ENCODE measurements at places on chromosomes 3 and 15. TPM values are rescaled to one million over a fixed set of nuclear protein-coding genes. Genes with fewer than 3 reads are reported as not detected.
A peak's percentile ranks its signal among the peaks of the same experiment; 100 is the strongest.

- no peak for DNase-seq
These were observed 10.6 kb downstream of the THUMPD3 start for GRCh38 chr3:9373465-9373864.

GRCh38 chr3:190210608-190211007 is 89.9 kb upstream of the P3H2 start:
- no peak for DNase-seq

GRCh38 chr3:197178998-197179397 is 119.4 kb downstream of the DLG1 start:
- no peak for DNase-seq

DNA sequence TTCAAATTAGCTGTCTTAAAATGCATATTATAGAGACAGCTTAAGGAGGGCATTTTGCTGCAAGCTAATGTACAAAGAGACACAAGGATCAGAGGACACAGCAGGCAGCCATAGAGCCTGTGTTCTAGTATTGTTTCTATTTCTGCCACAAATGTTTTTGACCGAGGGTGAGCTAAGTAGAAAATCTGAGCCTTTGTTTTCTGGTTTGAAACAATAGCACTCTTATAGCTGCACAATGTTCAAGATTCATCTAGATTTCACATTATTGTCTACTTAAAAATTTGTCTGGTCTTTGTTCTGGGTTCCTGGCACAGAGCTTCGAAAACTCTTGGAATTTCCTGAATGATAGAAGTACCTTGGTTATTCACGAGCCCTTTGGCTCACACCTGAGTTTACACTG is 40.0 kb upstream of the TUSC7 start:
- DNase-seq = no peak

- DNase-seq = no peak
These were observed 306.2 kb upstream of the DPPA4 start for GRCh38 chr3:109643590-109643989.

DNA sequence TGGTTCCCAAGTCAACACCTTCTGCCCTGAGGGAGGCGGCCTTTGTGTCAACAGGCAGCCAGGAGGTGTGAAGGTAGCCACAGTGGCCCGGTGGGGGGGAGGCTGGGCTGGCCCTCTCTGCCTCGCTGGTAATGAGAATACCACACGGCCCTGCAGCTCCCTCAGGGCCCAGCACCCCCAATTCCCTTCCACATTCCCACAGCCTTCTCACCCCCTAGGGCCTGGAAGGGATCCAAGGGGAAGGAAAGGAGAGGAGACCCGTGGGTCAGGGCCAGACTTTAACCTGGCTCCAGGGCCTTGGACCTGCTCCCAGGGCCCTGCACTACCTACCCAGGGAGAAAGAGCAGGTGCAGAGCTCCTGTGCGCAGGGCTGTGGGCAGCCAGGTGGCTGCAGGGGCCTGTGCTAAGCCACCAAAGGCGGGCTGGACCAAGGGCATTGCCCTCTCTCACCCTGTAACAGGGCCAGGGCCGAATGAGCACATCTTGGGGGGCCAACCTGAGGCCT is 8.7 kb upstream of the MESP2 start:
- DNase-seq = no peak

DNA sequence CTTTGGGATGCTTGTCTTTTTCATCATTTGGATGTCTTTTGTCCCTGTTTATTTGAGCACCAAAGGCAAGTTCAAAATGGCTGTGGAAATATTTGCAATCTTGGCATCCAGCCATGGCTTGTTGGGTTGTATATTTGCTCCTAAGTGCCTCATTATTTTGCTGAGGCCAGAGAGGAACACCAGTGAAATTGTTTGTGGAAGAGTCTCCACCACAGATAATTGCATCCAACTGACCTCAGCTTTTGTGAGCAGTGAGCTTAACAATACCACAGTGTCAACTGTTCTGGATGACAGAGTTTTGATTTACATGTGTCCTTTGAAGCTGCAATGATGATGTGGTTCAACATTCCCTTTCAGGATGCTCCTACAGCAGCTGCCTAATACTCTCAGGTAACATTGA is 83.0 kb upstream of the KCNAB1 start:
- no peak for DNase-seq

DNA sequence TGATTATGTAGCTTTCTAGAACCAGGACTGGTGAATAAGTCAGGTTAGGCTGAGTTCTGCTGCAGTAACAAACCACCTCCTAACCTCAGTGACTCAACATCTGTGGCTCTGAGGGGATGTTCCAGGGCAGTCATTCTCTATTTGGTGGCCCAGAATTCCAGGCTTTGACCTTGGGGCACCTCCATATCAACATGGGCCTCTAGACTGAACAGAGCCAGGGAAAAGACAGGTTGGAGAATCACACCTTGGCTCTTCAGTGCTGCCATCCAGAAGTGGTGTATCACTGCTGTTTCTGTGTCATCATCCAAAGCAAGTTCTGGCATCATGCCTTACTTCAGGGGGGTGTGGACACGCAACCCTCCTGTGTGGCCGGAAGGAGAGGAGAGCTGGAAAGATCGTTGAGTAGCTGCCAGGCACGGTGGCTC is 15.3 kb downstream of the ZBTB47 start:
- no peak for DNase-seq

DNA sequence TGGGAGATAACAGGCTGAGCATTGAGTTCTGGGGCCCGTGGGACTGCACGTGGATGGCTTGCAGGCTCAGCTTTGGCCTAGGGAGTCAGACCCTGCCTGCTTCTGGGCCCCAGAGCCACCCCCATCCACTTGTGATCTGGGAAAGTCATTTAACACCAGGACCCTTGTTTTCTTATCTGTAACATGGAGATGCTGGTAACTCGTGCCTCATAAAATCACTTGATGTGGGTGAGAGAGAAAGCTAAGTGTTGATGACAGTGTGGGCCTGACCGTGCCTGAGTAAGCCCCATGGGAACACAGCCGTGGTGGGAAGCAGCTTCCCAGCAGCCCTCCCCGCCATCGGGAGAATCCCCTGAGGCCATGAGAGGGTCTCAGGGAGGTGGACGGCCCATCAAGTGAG is 378.1 kb downstream of the GABRB3 start:
- no peak for DNase-seq

- DNase-seq = no peak
These were observed 32.8 kb downstream of the IFT57 start for GRCh38 chr3:108189440-108189839.

- DNase-seq = no peak
These were observed 941.5 kb downstream of the FHIT start for GRCh38 chr3:60309539-60310268.

- DNase-seq = no peak
These were observed 321.8 kb downstream of the FEZF2 start for GRCh38 chr3:62051506-62051905.

- DNase-seq = no peak
These were observed 62.0 kb downstream of the ESYT3 start for GRCh38 chr3:138496436-138496835.

DNA sequence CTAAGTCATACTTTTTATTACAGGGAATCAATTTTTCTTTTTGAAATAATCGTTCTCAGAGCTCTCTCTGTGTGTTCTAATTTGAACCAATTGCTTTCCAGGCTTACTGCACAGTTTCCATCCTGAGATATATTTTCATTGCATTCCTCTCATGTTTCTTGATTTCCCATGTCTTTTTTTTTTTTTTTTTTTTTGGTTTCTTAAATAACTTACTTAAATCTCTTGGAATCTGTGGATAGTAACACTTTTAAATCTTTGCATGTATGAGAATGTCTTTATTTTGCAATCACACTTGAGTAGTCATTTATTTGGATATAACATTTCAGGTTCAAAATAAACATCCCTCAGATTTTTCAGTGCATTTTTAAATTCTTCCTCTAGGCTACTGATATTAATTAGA is 14.5 kb upstream of the ABTB1 start:
- DNase-seq = no peak

DNA sequence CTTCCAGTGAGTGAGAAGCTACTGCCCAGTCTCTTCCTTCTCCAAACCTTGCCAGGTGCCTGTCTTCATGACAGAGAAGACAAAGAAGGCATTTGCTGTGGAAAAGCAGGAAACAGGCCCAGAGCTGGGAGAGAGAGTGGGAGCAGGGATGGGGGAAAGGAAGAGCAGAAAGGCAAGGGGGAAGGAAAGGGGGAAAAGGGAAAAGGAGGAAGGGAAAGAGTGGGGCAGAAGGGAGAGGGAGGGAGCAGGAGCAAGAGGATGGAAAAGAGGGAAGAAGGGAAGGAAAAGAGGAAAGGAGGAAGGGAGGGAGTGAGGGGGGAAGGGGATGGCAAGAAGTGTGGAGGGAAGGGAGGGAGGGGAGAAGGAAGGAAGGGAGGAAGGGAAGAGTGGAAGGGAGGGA is 121.2 kb upstream of the LINGO1 start:
- no peak for DNase-seq

DNA sequence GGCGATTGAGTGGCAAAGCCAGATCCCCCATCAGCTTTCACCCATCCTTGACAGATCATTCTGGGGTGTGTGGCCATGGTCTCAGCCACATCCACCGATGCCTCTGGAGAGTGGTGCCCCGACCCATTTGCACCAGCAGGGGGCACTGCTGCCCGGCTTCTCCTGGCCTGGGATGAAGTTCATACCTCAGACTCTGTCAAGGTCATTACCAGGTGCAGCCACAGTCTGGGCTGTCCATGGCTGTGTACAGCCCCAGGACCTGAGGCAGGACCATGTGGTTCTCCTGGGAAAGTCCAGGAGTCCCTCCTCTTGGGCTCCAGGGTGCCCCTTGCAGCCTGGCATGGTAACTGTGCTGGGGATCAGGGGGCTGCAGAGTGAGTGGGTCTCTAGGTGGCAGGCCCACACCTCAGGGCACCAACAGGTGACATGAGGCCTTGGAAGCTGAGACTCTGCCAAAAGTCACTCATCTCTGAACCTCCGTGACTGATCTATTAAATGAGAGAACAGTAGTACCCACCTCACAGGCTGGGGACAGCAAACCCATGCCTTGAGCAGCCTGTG is 67.2 kb downstream of the CACNA2D2 start:
- peak; percentile 74 for DNase-seq

DNA sequence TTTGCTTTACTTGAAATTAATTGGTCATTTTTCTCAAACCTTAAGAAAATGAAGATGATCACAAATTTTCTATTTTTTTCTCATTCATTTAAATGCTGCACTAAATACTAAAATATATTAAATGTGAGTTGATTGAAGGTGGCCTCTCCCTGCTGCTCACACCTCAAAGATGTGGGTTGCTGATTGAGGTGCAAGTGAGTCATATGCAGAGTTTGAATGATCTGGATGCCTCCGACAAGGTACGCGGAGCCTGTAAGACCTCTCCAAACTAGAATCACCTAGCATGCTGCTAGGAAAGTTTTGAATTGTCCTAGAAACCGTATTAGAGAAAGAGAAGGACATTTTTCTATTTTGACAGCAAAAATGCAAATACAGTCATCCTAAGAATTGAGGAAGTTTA is 211.3 kb upstream of the FEZF2 start:
- DNase-seq = no peak

- DNase-seq = no peak
These were observed 115.5 kb upstream of the ARPP21 start for GRCh38 chr3:35523838-35524237.

DNA sequence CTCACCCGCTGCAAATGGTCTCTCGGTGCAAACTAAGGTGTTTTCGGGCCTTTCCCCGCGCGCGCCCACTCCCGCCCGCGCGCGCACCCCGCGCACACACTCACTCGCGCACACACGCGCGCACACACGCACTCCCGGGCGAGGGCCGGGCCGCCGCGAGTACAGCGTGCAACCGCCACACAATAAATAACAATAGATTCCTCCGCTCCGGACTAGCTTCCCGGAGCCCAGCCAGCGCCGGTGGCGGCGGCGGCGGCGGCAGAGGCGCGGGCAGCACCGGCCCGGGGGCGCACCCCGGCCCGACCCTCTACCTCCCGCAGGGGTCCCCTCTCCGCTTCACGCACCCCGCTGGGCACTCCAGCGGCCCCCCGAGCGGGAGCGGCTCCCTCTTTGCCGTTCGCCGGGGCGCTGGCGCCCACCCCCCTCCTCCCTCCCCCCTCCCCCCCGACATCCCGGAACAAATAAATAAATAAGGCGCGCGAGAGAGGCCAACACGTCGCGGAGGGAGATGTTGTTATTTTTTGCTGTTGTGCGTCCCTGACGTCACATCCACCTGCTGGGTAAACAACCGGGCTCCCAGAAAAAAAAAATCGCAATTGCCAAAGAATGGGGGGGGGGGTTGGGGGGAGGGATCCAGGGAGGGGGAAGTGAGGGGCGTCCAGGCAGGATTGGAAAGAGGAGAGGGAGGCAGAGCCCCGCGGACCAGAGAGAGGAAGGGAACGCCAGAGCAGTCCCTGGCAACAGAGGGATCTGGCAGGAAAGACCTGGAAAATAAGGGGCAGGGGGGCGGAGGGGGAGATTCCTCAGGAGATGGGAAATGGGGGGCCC is at the start of gene FOXP1:
FOXP1 (minus strand) TSS at position 163 of the 828 bp plus-strand sequence. CDS start 385,347 bp downstream, outside the sequence.
- DNase-seq = peak; percentile 59

- no peak for DNase-seq
These were observed 343.1 kb downstream of the OXSM start for GRCh38 chr3:26132942-26133341.

DNA sequence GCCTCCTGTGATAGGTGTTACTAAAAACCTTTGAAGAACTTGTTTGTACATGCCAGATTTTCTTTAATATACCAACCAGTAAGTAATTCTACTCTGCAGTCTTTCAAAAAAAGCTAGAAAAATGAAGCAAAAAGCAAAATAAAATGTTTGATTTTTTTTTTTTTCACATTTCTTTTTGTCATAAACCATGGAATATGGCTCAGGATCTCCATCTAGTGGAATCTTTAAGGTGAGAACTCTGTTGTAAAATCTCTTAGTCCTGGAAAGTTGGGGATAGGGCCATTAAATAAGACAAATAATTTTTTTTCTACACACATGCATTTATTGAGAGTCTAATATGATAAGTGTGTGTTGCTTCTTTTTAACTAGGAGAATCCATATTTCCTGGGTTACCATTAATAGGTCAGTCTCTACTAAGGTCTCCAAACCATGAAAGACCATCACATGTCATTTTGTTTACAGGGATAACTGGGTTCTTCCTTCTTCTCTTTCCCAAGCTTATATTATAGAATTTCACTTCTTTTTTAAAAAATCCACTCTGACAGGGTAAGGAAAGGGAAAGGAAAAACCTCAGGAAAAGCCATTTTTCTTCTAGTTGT is 84.6 kb downstream of the SLC9A9 start:
- no peak for DNase-seq

GRCh38 chr15:62941699-62942098 is 100.8 kb upstream of the TPM1 start:
- no peak for DNase-seq

- no peak for DNase-seq
These were observed 50.7 kb downstream of the FAM43A start for GRCh38 chr3:194736277-194736895.

The RBP2 gene
- total RNA-seq = not detected

The FAH gene
- 21.1 TPM for total RNA-seq

The GXYLT2 gene
- 0.82 TPM for total RNA-seq

The TRIM42 gene
- not detected for total RNA-seq

The PLA2G4D gene
- not detected for total RNA-seq

The SPTBN5 gene
- total RNA-seq = 1.1 TPM

All from neural crest cell (in vitro differentiated cells).